COLO829 (cell line): ENCODE measurements at places on chromosomes 11 and 22.
A peak's percentile ranks its signal among the peaks of the same experiment; 100 is the strongest.

- no peak for DNase-seq
These were observed 40.1 kb upstream of the SCN3B start for GRCh38 chr11:123694551-123694950.

GRCh38 chr22:36196254-36197064 lies 5.2 kb downstream of the APOL4 start:
- DNase-seq: no peak

GRCh38 chr11:125542709-125543108 lies 26.6 kb upstream of the EI24 start:
- DNase-seq: no peak

DNA sequence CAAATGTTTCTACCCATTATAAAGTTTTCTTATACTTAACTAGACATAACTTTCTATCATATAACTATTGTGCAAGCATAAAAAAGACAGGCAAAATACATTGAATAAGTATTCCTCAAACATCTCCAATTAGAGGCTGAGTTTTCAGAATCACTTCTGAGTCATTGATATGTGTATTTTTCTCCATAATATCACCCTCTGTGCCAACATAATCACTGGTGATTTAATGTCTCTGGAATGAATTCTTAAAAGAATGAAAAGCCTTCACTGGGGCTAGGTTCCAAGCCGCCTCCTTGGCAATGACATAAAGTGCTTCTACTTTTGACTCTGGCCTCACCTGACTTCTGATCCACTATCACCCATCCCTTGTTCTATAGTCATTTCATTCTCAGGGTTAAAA lies 197.0 kb upstream of the E2F8 start:
- DNase-seq: peak; percentile 61

- DNase-seq: no peak
These were observed 14.2 kb upstream of the CSRP3 start for GRCh38 chr11:19216021-19216420.

- DNase-seq: no peak
These were observed 5.2 kb downstream of the GRIK4 start for GRCh38 chr11:120516461-120517389.

- DNase-seq: no peak
These were observed 58.0 kb downstream of the KCNJ1 start for GRCh38 chr11:128809128-128809527.

- no peak for DNase-seq
These were observed 404.6 kb upstream of the CNTN5 start for GRCh38 chr11:98616098-98616655.

DNA sequence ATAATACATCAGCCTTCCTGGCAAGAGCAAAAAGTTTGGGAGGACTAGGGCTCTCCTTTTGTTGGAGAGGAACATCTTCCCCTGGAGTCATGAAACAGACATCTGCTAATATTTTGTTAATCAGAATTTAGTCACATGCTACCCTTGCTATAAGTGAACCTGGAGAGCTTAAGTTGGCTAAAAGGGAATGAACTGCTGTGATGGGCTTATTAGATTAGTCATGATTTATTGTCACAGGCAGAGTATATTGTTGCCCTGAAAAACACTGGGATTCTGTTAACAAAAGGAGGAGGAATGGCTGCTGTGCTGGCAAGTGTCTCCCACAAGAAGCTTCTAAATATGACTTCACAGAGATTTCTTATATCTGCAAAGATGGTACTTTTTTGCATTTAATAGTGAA lies 16.0 kb downstream of the TCP11L1 start:
- DNase-seq: no peak

- no peak for DNase-seq
These were observed 63.2 kb downstream of the SGSM3 start for GRCh38 chr22:40433416-40434090.

GRCh38 chr11:108431997-108432396 lies 35.3 kb downstream of the C11orf65 start:
- DNase-seq: no peak

DNA sequence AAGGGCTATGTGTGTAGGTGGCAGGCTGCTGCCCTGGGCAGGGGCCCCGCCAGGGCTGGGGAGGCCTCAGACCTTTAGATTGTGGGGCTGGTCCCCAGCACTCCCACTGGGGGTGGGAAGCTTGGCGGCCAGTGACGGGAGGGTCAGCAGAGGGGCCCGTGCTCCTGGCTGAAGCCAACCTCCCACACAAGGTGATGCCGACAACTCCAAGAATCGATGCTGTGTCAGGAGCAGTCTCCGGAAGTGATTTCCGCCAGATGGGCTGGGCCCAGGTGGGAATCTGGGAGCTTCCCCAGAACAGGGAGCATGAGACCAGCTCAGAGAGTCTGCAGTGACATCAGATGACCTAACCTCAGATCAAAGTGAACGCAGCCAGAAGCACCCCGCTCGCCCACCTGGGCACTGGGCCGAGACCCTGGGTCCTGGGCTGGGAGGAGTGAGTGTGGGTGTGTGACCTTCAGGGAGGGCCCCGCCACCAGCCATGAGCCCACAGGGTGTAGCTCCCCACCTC lies 7.7 kb downstream of the TRPM5 start:
- no peak for DNase-seq

DNA sequence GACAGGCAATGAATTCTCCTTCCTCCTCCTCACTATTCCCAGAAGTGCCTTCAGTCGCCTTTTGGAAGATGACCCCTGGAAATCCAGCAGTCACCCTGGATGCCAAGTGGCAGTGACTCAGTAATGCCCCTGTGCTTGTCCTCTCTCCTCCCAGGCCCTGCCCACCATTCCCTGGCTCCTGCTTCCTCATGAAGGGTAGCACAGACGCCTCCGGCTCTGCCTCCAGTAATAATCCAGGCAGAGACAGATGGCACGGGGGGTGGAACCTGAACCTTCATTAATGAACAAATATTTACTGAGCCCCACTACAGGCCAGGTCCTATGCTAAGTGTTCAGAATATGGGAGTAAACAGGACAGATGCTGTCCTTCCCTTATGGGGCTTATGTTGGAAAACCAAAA lies 23.2 kb downstream of the SYT13 start:
- no peak for DNase-seq

- DNase-seq: no peak
These were observed 364.9 kb downstream of the SHANK2 start for GRCh38 chr11:70887542-70887827.

- no peak for DNase-seq
These were observed 16.3 kb upstream of the SORL1 start for GRCh38 chr11:121435551-121436511.

DNA sequence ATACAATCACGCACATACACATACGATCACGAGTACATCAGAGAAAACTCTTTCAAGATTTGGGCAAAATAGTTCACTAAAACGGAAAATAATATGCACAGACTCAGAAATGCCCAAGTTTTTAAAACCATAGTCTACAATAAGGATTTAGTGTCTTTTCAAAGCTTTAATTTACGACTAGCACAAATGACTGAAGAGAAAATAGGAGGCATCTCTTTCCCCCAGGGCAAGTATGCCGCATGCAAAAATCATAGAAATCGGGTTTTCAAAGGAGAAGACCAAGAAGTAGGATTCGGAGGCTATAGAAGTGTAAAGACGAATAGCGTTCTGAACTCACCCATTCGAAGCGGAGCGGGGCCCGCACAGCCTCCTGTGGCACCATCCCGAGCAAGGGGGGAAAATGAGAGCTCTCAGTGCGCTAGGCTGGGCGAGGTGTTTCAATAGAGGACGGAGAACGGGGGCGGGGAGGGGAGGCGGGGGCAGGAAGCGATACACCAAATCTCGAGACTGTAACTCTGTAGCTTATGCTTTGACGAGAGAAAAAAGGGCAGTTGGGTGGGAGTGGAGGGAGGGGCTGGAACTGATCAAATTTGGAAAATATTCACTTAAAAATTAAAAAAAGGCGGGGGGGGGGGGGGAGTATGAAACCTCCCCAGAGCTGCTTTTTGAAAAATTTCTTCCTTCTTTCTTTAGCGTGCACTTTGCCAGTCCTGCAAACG lies 15.8 kb downstream of the BLID start:
- no peak for DNase-seq

DNA sequence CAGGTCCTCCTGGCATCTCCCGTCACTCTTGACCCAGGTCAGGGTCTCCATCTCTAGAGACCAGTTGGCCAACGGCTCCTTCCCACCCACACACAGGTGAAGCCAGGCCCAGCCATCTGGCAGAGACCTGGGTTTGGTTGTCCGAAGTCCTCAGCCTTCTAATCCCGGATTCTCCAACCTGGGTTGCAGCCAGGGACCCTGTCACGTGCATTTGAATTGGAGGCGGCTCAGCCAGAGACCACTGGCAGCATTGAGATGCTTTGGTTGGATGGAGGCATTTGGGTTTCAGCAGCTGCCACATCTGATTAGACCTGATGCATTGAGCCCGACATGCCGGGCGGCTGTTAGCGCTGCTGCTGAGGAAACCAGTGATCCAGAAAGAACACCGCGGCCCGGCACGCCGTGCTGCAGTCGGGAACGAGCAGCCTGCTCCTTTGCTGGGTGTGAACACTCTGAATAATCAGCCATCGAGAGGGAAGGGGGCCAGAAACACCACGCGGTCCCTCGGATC lies 163.2 kb downstream of the BRD1 start:
- no peak for DNase-seq

GRCh38 chr11:71302534-71302909 lies 50.1 kb upstream of the SHANK2 start:
- no peak for DNase-seq

GRCh38 chr11:18699269-18699596 lies 654 bp downstream of the TMEM86A start:
- no peak for DNase-seq

DNA sequence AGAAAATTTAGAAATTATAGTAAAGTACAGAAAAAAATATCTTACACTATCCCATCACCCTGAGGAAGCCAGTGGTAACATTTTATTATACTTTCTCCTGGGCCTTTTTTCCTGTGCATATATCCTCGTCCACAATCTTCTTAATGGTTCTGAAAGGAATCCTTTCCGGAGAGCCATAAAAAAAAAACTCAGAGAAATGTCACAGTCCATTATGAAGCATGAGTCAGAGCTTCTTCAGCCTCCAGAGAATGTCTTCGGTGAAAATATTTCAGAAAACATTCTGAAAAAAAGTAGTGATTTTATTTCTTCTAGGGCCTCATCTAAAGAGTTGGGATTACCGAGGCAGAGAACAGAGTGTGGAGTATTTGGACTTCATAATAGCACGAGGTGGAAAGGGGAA lies 163.4 kb downstream of the INSC start:
- DNase-seq: peak; percentile 81

DNA sequence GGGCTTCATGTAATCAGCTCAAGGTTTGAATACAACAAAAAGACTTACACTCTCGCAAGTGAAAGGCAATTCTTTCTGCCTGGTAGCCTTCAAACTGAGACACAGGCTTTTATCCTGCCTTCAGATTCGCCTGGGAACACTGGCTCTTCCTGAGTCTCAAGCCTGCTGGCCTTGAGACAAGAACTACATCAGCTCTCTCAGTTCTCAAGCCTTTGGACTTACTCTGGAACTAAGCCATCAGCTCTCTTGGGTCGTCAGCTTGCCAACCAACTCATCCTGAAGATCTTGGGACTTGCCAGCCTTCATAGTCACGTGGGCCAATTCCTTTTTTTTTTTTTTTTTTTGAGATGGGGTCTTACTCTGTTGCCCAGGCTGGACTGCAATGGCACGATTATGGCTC lies 35.7 kb upstream of the LRRC10B start:
- DNase-seq: no peak

DNA sequence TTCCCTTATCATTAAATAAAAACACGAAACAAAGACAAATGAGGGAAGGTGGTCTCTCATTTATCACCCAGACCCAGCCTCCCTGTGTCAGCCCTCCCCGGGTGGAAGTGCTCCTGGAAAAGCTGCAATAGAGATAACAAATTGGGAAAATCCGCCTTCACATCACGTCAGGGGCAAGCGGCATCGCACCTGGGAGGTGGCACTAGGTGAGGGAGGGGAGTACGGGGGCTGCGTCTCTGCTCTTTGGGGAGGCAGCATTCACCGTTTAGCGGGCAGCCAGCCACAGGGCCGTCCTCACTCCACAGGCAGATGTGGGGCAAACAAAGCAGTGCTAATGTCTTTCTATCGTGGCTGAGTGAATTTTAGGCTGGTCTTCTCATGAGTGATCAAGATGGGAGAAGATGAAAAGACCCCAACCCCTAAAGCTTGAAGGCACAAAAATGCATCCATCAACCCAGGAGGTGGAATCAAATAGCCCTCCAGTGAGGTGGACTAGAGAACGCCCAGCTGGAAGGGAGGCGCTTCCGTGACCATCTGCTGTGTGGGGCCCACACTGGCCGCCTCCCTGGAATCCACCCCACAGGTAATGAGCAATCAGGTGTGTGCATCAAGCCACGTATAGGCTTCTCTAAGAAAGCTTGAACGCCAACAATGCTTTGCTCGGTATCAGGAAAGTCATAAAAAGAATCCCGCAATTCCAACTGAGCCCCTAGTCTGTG lies 629.5 kb downstream of the BRD1 start:
- DNase-seq: no peak

- no peak for DNase-seq
These were observed 103.4 kb upstream of the OLFML1 start for GRCh38 chr11:7381937-7382336.

DNA sequence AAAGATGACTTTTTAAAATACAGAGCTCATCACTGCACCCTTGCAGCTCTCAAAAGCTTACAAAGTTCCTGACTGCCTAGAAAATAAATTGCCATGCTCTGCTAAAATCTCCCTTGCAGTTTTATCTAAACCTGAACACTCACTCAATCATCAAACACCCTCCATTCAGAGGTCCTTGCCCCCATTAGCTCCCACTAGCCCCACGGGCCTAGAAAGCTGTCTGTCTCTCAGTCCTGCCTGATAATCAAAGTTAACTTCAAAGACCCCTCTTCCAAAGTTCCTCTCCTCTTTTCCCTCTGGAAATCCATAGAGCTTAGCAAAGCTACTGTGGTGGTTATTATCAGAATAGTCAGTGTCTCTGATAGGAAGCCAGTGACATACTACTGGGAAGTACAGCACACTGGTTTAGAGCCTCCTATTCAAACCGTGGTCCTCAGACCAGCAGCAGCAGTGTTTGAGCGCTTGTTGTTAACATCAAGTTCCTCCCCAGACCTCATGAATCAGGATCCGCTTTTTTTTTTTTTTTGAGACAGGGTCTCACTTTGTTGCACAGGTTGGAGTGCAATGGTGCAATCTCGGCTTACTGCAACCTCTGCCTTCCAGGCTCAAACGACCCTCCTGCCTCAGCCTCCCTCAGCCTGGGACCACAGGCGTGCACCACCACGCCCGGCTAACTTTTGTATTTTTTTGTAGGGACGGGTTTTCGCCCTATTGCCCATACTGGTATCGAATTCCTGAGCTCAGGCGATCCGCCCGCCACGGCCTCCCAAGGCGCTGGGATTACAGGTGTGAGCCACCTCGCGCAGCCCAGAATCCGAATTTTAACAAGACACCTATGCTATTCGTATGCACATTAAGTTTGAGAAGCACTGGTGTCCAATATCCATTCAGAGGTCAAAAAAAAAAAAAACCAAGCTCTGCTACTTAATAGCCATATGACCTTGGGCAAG lies 1.2 kb downstream of the NDUFC2 start:
- no peak for DNase-seq
